D721Med (cell line): ENCODE measurements at places on chromosomes 11 and 22.

- DNase-seq = no peak
Observed at GRCh38 chr11:40445391-40445790, 1014.1 kb downstream of the LRRC4C start.

DNA sequence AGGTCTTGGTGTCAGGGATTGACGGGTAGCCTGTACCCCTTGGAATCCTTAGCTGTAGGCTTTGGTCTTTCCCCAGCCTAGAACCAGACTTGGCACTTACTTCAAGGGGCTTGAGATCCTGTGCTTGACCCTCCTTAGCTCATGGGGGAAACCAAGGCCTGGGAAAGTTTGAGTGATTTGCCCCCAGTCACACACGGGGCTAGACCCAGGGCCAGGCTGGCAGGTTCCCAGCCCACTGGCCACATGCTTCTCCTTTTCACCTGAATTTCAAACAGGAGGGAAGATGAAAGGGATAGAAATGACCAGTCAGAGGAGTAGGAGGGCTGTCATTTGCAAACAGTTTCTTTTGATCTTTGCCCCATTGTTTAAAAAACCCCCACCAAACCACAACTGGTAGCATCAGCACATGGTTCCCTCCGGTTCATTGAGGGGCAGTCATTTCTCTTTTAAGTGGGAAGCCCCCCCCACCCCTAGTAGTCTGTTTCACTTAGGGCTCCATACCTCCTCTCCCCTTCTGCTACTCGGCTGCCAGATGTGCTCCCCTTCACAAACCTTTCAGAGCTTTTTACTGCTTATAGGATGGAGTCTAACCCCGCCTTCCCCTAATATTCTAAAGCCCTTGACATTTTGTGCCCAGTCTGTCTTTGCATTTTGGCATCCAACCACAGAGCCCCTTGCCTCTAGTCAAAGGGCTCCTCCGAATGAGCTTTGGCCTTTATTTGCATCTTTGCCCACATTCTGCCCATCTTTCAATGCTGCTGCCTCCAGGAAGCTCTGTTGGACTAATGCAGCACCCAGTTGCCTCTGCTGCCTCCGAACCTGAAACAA is 37.6 kb downstream of the ZNRF3 start:
- DNase-seq = no peak

GRCh38 chr11:46294365-46295309 is 17.2 kb downstream of the CREB3L1 start:
- no peak for DNase-seq

- DNase-seq = no peak
Observed at GRCh38 chr11:2945757-2946287, 16.6 kb upstream of the PHLDA2 start.

DNA sequence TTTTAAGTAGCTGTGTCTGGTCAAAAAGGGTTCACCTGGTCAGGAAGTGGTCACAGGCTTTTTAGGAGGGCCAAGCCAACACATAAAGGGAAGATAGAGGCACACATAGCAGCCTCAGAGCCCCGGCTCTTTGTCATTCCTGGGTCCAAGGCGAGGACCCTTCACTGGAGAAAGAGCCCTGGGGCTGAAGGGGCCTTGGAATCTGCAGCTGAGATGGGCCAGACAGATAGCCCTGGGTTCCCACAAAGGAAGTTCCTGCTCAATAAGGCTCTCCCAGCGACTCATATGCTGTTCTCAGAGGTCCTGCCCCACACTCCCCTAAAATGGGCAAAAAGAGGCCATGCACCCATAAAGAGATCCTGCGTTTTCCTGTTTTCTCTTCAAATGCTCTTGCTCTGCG is 77.7 kb downstream of the LINC01488 start:
- no peak for DNase-seq

DNA sequence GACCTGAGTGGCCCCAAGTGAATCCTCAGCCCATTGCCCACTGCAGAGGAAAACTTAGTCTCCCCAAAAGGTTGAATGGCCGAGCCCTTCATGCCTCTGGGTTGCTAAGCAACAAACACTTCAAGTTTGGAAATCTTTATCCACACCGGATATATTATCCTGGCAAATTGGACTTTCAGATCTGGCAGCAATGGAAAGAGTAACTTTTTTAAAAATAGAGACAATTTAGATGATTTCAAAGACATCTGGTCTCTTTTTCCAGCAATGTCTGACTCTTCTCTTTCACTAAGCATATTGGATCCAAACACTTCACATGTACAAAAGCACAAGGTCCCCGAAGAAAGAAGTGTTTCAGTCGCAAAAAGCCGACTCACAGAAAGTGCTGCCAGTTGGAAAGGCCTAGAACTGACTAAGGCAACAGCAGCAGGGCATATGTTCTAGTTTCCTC is 505.3 kb downstream of the SOX6 start:
- no peak for DNase-seq

DNA sequence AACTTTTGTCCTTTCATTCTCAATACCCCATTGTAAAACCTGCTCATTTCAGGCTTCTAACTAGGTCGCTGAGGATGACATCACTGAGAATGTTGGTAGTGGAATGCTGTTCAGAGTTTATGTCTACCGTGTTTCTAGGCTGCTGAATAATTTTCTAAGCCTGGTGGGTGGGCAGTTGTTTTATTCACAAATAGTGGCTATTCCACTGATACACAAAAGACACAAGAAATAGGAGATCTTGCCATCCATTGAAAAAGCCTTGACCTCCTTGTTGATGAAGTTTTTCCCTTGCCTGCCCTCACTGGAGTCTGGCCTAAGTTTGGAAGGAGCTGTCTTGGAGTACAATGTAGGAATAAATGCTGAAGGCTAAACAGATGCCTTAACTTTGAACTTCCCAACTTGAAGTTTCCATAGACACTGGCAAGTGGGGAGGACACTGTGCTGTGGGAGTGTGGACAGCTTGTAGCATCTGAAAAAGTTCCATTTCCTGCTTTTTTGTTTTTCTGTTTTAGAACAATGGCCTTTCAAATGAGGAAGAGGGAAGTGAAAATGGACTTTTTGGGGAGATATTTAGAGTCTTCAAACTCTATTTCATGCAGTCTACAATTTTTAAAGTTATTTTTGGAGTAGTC is 59.2 kb downstream of the TRIM44 start:
- no peak for DNase-seq

GRCh38 chr11:111448414-111448813 is 63.8 kb downstream of the BTG4 start:
- DNase-seq = no peak

DNA sequence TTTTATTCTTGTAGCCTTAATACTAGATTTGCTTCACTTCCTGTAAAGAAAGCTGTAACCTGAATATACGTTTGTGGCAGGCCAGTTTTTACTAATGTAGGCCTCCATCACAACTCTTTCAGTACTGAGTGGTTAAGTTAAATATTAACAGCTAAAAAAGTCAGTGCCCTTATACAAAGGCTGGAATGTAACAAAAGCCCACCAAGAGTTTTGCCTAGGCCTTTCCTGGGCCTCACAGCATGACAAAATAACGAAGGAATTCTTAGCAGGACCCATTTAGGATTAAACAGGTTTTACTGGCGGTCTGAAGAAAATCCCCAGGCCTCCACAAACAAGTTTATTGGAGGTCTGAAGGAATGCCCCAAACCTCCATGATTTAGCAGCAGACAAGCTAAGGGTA is 43.7 kb downstream of the PIWIL3 start:
- no peak for DNase-seq
